ENCODE measurements at places on chromosomes 4 and X.

- DNase-seq = no peak
- no peak overlapping the region for H3K27ac ChIP-seq
- H3K36me3 ChIP-seq = no peaks in the 10 kb centered on the region
- no peak overlapping the region for H3K4me3 ChIP-seq
- no peaks in the 10 kb centered on the region for H3K27me3 ChIP-seq
Observed at GRCh38 chrX:124931241-124931640, 388.4 kb upstream of the TEX13C start.

DNA sequence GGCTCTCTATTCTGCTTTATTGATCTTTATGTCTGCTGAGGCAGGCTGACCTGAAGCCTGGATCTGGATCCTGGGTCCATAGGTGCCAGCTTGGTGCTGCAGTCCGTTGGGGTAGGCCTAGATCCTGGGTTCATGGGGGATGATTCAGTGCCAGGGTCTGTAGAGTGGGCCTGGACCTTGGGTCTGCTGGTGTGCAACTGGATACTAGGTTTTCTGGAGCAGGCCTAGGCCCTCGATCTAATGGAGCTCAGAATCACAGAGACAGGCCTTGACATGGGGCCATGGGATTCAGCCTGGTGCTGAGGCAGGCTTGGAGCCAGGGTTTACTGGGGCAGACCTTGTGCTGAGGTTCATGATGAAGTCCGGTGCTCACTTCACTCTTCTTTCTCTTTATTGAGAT, 358.6 kb downstream of the TEX13C start:
- no peak overlapping the region for H3K4me3 ChIP-seq
- H3K4me1 ChIP-seq = no peaks in the 10 kb centered on the region
- H3K27ac ChIP-seq = no peak overlapping the region
- H3K27me3 ChIP-seq = no peaks in the 10 kb centered on the region
- no peaks in the 10 kb centered on the region for H3K36me3 ChIP-seq

GRCh38 chr4:11158971-11159370, 269.7 kb downstream of the HS3ST1 start:
- no peak overlapping the region for H3K27ac ChIP-seq
- no peak overlapping the region for H3K4me3 ChIP-seq
- no peak for DNase-seq

DNA sequence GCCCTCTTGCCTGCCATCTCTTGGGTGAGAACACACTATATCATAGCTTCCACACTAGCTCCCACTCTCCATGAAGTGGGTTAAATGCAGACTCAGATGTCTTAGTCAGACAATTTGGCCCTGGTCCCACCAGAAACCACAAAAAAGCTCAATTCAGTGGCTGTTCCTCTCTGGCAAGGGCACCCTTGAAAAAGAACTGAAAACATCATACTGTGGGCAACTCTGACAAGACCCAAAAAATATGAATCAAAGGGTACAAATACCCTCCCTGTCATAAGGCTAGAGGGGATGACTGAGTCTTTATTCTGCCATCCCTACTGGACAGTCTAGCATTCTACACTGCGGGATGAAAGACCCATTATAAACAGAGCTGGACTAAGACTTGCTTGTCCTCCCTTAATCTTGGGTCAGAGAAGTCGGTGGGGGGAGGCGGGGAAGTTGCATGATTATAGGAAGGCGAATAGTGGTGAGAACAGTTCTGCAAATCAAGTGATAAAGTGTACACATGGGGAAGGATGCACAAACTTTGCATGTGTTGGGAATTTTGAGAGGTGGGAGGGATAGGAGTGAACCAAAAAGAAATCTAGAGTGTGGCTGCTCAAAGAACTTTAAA, 172.1 kb downstream of the OPHN1 start:
- H3K36me3 ChIP-seq = no peaks in the 10 kb centered on the region
- H3K27me3 ChIP-seq = peaks cover 2% of the 10 kb centered on the region
- H3K4me3 ChIP-seq = no peak overlapping the region
- no peaks in the 10 kb centered on the region for H3K4me1 ChIP-seq
- no peak for DNase-seq

GRCh38 chr4:113945906-113946305, 33.5 kb downstream of the ARSJ start:
- no peak overlapping the region for H3K27ac ChIP-seq
- DNase-seq = no peak
- H3K36me3 ChIP-seq = no peaks in the 10 kb centered on the region
- H3K4me1 ChIP-seq = peaks cover 20% of the 10 kb centered on the region
- no peaks in the 10 kb centered on the region for H3K27me3 ChIP-seq

- no peak overlapping the region for H3K27ac ChIP-seq
- DNase-seq = no peak
- H3K4me1 ChIP-seq = peaks cover 3% of the 10 kb centered on the region
- H3K27me3 ChIP-seq = no peaks in the 10 kb centered on the region
Observed at GRCh38 chr4:108559911-108560310, 60.5 kb upstream of the RPL34 start.

GRCh38 chrX:136572030-136572429, 40.0 kb downstream of the VGLL1 start:
- no peak overlapping the region for H3K27ac ChIP-seq
- peaks cover 33% of the 10 kb centered on the region for H3K4me1 ChIP-seq
- H3K36me3 ChIP-seq = no peaks in the 10 kb centered on the region
- no peaks in the 10 kb centered on the region for H3K27me3 ChIP-seq
- DNase-seq = no peak
- no peak overlapping the region for H3K4me3 ChIP-seq

DNA sequence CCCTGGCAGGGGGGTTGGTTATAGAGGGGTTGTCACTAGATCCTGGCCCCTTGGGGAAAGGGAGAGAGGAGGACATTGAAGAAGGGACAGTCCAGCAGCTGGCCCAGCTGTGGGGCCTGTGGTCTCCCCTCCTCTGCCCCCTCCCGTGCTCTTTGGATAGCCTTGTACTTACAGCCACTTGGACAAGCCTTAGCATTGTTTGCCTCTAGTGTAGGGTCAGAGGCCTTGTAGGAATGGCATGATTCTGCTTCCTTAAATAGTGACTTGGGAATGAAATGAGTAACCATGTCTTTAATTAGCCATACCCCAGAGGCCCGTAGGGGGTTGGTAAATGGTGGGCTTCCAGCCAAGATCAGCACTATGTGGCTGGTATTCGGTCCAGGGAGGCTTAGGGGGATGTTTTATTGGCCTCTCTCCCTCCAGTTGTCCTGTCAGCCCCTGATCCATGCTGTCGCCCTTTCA, 230.6 kb downstream of the PTTG2 start:
- H3K27ac ChIP-seq = no peak overlapping the region
- DNase-seq = no peak
- peaks cover 2% of the 10 kb centered on the region for H3K27me3 ChIP-seq
- no peak overlapping the region for H3K4me3 ChIP-seq
- H3K36me3 ChIP-seq = no peaks in the 10 kb centered on the region

DNA sequence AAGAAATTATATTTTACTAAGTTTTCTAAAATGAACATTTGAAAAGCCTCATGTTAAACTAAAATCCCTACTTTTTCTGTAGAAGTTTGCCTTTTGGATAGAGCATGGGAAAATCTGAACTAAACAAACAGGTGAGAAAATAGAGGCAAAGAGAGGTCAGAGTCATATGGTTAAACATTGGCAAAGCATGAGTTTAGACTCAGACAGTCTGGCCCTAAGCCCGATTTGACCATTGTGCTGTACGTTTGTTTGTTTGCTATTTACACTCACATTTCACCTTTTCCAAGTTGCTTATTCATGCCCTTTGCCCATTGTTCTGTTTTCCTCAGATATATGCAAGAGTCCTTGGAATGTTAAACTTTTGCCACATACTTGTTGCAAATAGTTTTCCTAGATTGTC, 85.4 kb downstream of the TIGD2 start:
- DNase-seq = no peak
- no peaks in the 10 kb centered on the region for H3K4me1 ChIP-seq
- no peak overlapping the region for H3K4me3 ChIP-seq
- H3K27ac ChIP-seq = no peak overlapping the region
- H3K36me3 ChIP-seq = no peaks in the 10 kb centered on the region

DNA sequence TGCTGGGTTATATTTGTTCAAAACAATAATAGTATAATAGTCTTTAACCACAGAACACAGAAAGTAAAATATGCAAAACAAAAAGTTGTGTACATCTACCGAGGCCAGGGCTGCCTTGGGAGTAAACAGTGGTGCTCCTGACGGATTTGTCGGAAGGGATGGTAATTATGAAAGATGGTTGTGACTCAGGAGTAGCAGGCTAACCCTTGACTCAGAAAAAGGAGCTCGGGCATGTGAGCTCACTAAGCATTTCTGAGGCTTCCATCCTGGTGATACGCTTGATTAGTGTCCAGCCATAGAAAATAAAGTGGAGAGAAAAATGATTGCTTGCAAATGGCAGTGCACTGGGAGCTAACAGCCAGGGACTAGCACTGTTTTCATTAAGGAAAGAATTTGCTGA, 53.2 kb upstream of the SPANXB1 start:
- H3K36me3 ChIP-seq = no peaks in the 10 kb centered on the region
- H3K27ac ChIP-seq = no peak overlapping the region
- no peak for DNase-seq

DNA sequence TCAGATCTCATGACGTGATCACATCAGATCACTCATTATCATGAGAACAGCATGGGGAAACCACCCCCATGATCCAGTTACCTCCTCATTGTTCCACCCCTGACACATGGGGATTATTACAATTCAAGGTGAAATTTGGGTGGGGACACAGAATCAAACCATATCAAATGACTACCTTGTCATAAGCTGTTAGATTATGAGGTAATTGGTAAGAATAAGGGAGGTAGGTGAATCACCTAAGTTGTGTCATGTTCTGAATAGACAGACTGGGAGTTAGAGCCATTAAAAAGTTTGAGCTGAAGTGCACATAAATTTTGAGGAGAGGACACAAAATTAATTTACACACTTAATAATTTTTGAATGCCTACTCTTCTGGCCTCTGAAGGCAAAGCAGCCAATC, 24.7 kb downstream of the SLC9B1 start:
- H3K27me3 ChIP-seq = no peaks in the 10 kb centered on the region
- peaks cover 6% of the 10 kb centered on the region for H3K36me3 ChIP-seq
- H3K4me3 ChIP-seq = no peak overlapping the region
- no peak overlapping the region for H3K27ac ChIP-seq
- no peak for DNase-seq

DNA sequence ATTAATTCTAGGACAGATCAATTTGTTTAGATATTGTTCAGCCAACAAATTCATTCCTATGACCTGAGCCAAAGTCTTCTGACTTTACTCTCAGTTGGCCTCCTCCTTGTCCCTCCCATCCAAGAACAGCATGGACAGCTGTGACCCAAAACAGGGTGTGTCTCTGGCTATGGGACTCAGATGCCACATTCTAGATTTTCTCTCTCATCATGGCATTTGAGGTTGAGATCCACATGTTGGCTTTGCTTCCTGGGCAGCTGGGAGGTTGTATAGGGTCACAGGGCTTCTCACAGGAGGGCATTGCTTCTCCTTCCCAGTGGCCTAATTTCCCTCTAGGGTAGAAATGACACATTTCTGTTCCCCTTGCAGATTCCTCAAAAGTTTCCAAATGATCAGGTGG, 22.6 kb upstream of the EGF start:
- no peak overlapping the region for H3K4me3 ChIP-seq
- no peak for DNase-seq
- no peak overlapping the region for H3K27ac ChIP-seq
- H3K27me3 ChIP-seq = peaks cover 2% of the 10 kb centered on the region

DNA sequence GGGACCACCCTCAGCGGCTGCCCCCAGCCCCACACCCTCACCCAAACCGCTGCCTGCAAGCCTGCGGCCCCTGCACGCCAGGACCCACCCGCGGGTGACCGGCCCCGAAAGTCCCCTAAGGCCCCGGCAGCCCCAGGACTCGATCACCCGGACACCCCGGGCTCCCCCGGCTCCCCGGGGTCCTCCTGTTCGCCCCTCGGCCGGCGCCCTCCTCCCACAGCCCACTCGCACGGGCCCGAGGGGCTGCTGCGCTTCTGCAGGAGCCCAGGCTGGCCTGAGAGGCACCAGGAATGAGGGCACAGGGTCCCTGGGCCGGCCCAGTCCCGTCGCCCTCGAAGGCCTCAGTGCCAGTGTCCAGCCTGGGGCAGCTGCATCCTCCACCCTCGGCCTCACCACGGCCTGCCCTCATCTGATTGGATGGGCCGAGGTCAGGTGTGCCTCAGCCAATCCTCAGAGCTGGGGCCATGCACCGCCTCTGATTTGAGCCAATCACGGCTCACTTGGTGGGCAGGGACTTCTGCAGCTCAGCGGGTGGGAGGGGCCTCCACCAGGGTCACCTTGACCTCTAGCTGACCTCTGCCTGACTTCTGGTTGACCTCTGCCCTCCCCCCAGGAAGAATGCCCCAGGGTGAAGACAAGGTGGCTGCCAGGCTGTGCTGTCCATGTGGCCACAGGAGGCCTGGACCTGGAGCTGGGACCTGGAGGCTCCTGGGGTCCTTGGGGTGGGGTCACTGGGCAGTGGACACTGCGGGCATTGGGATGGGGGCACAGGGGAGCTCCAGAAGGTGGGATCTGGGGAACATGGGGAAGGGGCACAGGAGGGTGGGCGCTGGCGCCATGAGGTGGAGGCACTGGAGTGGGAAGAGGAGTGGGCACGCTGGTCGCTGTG, 97.6 kb upstream of the NKX1-1 start:
- peaks cover 1% of the 10 kb centered on the region for H3K27me3 ChIP-seq
- H3K4me3 ChIP-seq = no peak overlapping the region

DNA sequence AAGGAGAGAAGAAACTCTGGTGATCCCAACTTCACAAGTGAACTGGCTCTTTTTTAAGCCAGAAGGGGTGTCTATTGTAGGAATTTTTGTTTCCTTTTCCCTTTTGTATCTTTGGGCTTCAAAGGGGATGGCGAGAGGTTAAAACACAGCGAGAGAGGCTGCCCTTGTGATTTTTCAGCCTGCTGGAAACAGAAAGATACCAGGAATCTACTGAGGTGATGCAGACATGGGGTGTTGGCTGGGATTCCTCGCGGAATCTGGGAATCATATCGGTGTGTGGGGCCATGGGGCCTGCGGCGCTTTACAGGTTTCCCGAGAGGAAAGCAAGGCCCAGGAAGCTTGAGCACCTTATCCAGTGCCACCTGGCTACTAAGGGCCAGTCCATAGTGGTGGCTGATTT, 99.4 kb upstream of the STX18 start:
- H3K36me3 ChIP-seq = peaks cover 9% of the 10 kb centered on the region
- no peak for DNase-seq
- peaks cover 12% of the 10 kb centered on the region for H3K4me1 ChIP-seq

- H3K36me3 ChIP-seq = no peaks in the 10 kb centered on the region
- no peak overlapping the region for H3K27ac ChIP-seq
- no peak for DNase-seq
- H3K4me1 ChIP-seq = peaks cover 3% of the 10 kb centered on the region
Observed at GRCh38 chrX:153665726-153666306, 7.8 kb downstream of the PNCK start.

- H3K36me3 ChIP-seq = no peaks in the 10 kb centered on the region
- H3K4me1 ChIP-seq = no peaks in the 10 kb centered on the region
- H3K27me3 ChIP-seq = no peaks in the 10 kb centered on the region
- DNase-seq = no peak
- H3K27ac ChIP-seq = no peak overlapping the region
- H3K4me3 ChIP-seq = no peak overlapping the region
Observed at GRCh38 chrX:45664727-45665290, 464.1 kb upstream of the DIPK2B start.

DNA sequence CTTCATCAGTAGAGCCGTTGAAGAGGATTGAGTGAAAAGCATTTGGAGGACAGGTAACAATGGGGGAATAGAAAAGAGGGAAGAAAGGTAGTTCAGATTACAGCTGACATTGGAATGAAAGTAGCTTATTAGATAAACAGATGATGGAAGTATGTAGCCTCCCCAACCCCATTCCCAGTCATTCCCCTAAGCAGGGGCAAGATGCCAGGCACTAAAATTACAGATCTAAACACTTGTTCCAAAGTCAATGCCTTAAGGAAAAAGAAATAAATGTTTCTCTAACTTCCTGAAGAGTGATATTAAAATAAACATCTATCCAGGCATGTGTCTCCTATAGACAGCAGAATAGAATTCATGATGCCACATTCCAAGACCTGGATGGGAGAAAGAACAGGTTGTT, 350.8 kb downstream of the PDGFC start:
- H3K4me3 ChIP-seq = no peak overlapping the region
- DNase-seq = no peak
- H3K27me3 ChIP-seq = no peaks in the 10 kb centered on the region
- H3K27ac ChIP-seq = no peak overlapping the region
- H3K36me3 ChIP-seq = no peaks in the 10 kb centered on the region

All from activated naive CD8-positive, alpha-beta T cell treated with anti-CD3 and anti-CD28 coated beads, Interleukin-2, amount 50 U/mL, for 24 hours (primary cell).